ENCODE measurements at places on chromosomes 13 and 19.

- DNase-seq = no peak
Measured at GRCh38 chr19:726993-727956, 18.5 kb downstream of the PALM start.

DNA sequence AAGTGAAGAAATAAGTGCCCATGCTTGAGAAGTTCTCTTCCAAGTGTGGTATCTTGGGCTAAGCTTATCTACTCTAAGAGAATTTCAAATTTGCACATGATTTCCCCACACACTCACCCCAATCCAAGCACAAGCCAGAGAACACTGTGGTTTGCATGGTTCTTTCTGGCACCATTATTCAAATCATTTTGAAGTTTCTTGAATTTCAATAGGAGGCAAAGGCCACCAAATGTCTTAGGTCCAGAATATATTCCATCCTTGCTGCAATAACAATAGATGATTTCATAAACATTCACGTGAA is 359.7 kb downstream of the IRS2 start:
- DNase-seq = no peak

GRCh38 chr13:30159446-30159839 is 147.9 kb downstream of the KATNAL1 start:
- no peak for DNase-seq

DNA sequence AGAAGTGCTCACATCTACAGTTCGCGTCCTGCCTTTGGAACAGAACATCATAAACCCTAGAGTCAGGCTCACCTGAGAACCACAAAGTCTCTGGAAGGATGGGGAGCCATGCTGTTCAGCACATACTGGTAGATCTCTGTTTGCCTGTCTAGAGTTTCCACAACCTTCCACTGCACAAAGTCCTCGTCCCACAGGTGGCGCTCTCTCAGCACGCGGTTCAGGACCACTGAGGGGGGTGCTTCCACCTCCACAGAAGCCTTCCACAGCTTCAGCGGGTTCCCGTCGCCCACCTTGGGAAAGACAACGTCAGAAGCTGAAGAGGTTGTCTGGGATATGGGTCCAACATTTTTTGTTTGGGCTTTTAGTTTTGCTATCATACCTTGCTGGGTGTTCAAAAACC is 93.6 kb downstream of the KL start:
- DNase-seq = peak; percentile 22

- DNase-seq = no peak
Measured at GRCh38 chr13:32590266-32590665, 4.0 kb downstream of the PDS5B start.

DNA sequence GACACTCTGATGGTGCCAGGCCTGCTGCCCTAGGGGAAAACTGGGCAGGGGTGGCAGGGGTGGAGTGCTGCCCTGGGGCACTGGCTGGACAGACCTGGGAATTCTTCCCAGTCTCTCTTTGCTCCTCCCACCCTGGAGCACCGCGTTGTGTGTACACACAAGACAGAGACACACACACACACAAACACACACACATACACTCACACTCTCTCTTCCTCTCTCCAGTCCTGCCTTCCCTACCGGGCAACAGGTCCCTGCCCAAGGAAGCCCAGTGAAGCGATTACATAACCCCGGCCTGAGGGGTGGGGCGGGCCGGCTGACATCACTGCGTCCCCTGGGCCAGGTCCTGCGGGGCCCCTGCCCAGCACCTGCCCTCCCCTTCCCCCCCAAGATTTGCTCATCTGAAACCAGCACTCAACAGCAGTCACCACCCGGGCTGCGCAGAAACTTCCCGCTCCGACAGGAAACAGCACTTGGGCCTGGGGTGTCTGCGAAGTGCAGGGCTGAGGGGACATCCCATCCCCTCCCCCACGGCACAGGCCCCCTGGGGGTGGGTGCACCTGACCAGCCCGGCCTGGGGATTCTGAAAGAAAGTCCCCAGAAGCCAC is 1.2 kb downstream of the MKNK2 start:
- DNase-seq = peak; percentile 57

DNA sequence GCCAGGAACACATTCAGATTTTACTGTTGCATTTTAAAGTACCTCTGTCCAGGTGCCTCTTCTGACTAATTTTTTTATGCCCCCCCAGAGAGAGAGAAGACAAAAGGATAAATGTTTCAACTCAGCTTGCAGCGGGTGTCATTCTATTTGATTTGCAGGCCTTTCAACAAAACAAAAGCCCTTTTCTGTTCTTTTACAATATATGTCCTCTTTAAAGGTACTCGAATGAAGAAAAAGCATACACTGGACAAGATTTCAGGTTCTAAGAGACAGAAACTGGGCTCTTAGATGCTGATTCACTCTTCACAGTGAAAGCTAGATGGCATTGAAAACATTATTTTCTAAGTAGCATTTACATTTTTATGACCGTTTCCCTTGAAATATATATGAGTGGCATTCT is 2.9 kb upstream of the FRY start:
- no peak for DNase-seq

DNA sequence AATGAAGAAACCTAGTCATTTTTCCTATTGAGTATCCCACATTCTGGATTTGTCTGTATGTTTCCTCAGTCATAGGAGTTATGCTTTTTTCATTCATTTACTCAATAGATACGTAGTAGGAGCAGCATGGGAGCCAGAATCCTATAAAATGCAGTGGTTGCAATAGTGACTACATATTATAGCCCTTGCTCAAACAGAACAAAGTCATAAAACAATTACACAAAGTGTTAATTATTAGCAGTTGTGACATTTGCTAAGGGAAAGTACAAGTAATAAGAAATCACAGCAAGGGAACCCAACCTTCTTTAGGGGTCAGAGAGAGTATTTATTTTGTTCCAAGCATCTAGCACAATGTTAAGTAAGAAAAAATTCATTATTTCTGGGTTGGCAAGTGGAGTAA is 27.7 kb upstream of the POU4F1 start:
- DNase-seq = no peak

- no peak for DNase-seq
Measured at GRCh38 chr13:113077953-113078901, 27.4 kb upstream of the F7 start.

DNA sequence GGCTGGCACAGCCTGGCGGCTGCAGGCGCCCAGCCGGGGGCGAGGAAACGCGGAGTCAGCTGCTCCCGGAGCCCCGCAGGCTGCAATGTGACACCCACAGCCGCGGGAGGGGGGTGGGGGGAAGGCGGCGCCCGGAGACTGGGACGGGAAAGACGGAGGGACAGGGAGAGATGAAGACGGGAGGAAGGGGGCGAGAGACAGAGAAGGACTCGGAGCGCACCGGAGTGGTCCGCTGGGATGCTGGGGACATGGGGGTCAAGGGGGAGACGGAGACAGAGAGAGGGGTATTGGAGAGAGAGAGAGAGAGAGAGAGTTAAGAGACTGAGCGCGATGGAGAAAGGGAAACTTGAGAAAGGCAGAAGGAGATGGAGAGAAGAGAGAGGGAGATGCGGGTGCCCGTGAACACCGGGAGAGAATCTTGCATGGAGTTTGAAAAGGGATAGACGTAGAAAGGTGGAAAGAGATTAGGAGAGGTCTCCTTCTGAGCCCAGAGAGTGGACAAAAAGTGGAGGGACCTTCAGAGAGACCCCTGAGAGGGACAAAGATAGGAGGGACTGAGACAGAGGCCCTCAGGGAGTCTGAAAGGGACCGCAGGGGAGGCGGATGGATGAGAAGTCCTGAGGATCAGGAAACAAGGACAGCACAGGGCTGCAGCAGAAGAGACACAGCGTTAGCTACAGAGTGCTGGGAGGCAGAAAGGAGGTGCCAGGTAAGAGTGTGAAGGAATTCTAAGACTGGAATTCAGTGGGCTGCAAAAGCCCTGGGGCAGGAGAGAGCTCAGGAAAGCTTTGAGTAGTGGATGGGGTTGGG is 1.0 kb downstream of the SCN1B start:
- peak; percentile 79 for DNase-seq

GRCh38 chr19:55152017-55152416 is 3.0 kb upstream of the TNNT1 start:
- DNase-seq = no peak

- DNase-seq = peak; percentile 80
Measured at GRCh38 chr19:18340190-18340989, at the start of gene PGPEP1. Gene PGPEP1, plus strand, starts transcription at chr19:18340598. Its CDS starts 84 bp downstream, at chr19:18340682.
